ENCODE measurements at places on chromosomes 2 and 18.

GRCh38 chr2:12636837-12637581 lies 79.7 kb upstream of the TRIB2 start:
- DNase-seq: no peak

- DNase-seq: no peak
Observed at GRCh38 chr18:22285361-22286140, 116.2 kb downstream of the GATA6 start.

DNA sequence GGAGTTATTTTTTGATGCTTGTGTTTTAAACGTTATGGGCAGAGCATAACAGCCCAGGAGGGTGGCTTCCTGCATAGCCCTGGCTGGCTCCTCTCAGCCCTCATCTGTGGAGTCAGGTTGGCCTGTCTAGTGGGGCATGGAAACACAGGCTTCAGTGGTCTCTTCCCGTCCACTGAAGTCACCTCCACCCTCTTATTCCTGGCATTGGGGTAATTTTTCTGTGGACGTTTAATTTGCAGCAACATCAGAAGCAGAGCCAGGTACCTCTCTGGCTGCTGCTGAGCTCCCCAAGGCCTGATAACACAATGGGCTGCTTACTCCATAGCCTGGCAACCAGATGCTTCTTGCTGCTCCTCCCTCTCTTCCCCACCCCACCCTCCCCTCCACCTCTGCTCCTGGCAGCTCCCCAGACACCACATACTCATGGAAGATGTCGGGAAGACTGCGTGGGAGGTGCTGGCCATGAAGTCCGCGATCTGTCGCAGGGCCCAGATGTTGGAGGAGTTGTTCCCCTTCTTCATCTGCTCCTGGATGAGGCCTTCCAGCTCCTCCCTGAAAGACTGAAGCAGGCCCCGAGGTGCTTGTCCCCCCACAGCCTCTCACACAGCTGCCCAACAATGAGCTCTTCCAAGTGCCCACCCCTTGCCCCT lies 64.0 kb downstream of the ADD2 start:
- no peak for DNase-seq

GRCh38 chr2:200466425-200467418 lies 43.1 kb downstream of the KCTD18 start:
- no peak for DNase-seq

- no peak for DNase-seq
Observed at GRCh38 chr18:59470561-59471121, 111.6 kb upstream of the LMAN1 start.

GRCh38 chr18:48920408-48921038 lies 30.2 kb downstream of the SMAD7 start:
- DNase-seq: no peak

DNA sequence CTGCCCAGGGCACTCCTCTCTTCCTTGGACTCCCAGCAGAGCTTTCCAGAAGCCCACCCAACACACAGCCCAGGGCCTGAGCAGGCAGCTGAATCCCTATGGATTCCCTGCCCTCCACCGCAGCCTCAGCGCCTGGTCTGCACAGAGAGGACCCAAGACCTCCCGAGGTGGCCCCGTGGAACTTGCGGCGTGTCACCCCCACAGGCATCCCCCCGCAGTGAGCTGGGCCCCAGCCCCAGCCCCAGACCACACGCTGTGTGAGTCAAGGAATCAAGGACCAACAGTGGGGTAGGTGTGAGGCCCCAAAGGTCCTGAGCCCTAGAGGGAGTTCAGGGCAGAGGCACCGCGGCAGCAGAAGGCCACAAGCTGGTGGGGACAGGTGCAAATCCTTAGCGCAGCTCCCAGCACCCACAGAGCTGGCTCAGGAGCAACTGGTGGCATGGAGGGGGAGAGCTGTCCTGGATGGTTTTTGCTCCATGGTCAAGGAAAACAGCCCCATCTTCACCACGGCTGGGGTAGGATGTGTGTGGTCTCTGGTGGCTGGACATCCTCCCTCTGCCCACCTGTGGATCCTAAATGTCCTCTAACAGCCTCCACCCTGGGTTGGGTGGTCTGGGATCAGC lies 8.5 kb downstream of the HS6ST1 start:
- no peak for DNase-seq

- no peak for DNase-seq
Observed at GRCh38 chr2:239056611-239057010, 208.7 kb downstream of the TWIST2 start.

DNA sequence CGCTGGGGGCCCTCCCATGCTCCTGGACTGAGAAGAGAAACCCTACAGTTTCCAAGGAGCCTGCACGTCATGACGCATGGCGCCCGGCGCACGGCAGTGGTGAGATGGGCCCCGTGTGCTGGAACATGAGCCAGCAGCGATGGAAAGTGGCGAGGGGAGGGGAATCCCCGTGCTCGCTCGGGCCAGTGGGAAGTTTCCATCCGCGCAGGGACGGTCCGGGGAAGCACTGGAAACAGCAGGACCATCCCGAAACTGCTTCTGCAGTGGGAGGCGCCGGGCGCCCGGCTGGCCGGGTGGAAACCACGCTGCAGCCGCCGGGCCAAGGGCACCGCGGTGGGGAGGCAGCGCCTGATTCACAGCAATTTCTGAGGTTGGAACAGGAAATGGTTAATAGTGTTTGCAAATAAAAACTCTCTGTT lies 4.9 kb upstream of the PDCD1 start:
- DNase-seq: no peak

DNA sequence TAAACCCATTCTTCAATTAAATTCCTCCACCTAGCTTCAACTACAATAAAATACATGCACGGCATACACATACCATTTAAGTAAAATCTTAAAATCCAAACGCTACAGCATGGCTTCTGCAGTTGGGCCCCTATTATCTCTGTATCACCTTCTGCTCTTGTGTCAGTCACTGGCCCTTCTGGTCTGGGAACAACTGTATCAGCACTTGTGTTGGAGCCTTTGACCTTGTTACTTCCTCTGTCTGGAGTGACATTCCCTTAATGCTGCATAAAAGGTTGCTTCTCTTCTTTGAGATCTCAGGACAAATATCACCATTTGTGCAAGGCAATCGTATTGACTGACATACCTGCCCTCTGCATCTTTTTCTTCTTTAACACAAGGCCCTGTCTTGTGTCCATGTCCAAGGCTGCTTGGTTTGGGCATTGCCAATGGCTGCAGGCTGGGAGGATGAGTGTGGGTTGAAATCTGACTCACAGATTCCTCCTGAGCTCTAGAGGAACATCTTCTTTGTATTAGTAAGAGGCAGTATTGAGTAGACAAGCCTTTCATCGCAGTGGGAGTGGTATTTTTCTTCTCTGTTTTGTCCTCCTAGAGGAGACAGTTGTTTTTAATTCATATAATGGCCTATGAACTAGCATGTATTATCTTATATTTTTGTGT lies 267.8 kb upstream of the TRIB2 start:
- no peak for DNase-seq

DNA sequence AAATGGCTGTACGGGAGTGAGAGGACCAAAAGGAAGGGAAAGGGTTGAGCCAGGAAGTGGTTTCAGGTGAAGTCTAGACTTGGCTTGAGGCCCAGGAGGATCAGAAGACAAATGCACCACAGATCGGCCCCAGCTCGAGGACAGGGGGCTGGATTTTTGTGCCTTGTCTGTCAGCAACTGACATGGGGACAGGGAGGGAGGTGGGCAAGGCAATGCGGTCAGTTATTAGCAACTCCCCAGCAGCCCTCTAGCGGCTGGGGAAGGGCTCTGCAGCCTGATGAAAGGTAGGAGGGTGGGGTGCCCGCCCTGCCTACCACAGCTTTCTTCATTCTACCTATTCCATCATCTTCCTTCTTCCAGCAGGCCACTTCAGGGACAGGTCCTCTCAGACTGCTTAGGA lies 50.0 kb downstream of the CPO start:
- peak; percentile 29 for DNase-seq

GRCh38 chr18:80247393-80247841 lies at the start of gene PARD6G:
TSS of gene PARD6G (minus strand) at chr18:80247514. CDS start at chr18:80247348, 166 bp downstream.
- DNase-seq: peak; percentile 85

All from globus pallidus (tissue), 1 donor.